CD8-positive, alpha-beta memory T cell (primary cell): ENCODE measurements at places on chromosomes 3 and 15. TPM values are rescaled to one million over a fixed set of nuclear protein-coding genes. Genes with fewer than 3 reads are reported as not detected.

- no peak overlapping the region for H3K27ac ChIP-seq
- H3K4me1 ChIP-seq: no peaks in the 10 kb centered on the region
- H3K36me3 ChIP-seq: no peaks in the 10 kb centered on the region
- DNase-seq: no peak
Observed at GRCh38 chr3:18111796-18112232, 313.3 kb downstream of the SATB1 start.

DNA sequence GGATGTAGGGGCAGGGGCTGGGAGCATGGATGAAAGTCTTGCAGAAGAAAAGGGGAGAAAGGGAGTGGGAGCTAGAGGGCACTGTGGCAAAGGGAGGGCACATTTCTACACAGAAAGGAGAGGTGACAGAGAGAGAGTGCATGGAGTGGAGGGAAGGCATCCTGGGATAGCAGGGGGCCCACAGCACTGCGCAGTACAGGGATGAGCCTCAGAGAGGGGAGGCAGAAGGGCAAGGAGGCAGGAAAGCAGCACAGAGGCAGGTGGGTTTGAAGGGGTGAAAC lies 5.4 kb downstream of the STOML1 start:
- H3K4me3 ChIP-seq: no peak overlapping the region
- H3K4me1 ChIP-seq: peaks cover 8% of the 10 kb centered on the region
- H3K27ac ChIP-seq: no peak overlapping the region
- no peak for DNase-seq

The CEP97 gene
- polyA plus RNA-seq: 4.5 TPM

The GHSR gene
- polyA plus RNA-seq: not detected
